ENCODE measurements at places on chromosomes 1 and 21.

GRCh38 chr1:61111084-61112004, 29.0 kb downstream of the NFIA start:
- DNase-seq, result no peak

- DNase-seq, result no peak
These were observed 27.2 kb downstream of the SYT6 start for GRCh38 chr1:114126261-114127095.

DNA sequence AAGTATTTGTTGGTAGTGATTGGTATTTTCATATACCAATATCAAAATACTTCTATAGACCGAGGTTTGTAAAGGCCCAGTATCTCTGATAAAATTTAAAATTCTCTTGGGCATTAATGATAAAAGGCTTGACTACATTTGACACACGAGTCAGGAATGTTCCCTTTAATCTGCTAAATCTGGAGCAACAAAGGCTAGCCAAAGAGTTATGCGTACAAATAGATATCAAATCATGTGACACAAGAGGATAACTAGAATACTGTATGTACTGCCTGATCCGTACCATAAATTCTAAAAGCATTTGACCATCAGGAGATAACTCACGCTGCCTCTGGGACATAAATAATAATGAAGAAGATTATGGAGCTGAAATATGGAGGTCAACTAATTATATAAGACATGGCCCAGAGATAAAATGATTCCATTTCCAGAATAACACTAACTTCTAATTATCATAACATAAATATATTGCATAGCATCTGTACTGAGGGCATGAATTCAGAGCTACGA, 64.2 kb upstream of the SH3GLB1 start:
- DNase-seq, result no peak

- DNase-seq, result no peak
These were observed 3.3 kb upstream of the TRPM2 start for GRCh38 chr21:44349847-44350772.

DNA sequence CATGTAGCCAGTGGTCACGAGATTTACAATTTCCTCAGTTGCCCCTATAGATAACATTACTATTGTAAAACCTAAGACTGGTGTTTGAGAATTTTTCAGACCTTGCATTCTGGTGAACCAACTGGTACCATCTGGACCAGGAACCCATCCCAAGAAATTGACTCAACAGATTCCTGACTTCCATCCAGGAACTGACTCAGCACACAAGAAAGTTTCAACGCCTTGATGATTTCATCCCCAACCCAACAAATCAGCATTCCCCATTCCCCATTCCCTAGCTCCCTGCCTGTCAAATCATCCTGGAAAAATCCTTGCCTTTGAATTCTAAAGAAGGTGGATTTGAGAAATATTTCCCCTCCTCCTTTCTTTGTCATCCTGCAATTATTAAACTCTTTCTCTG, 529.8 kb upstream of the PRMT6 start:
- DNase-seq, result no peak

DNA sequence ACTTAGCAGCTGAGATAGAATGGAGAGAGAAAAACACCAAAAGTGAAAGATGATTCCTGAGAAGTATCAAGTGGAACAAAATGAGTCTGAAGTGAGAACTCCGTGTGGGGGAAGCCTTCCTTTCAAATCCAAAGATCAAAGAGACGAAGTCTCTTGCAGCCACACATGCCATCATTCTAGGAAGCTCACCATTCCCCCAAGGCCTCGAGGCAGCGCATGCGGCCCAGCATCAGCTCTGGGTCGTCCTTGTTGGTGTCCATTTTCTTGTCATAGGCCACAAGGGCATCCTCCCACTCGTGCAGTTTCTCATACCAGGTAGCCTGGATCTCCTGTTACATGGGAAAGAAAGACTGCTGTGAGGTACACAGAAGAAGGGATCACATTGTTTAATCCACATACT, 32.2 kb upstream of the ANGPTL7 start:
- DNase-seq, result no peak

- DNase-seq, result no peak
These were observed 17.1 kb downstream of the OSCP1 start for GRCh38 chr1:36433102-36433501.

DNA sequence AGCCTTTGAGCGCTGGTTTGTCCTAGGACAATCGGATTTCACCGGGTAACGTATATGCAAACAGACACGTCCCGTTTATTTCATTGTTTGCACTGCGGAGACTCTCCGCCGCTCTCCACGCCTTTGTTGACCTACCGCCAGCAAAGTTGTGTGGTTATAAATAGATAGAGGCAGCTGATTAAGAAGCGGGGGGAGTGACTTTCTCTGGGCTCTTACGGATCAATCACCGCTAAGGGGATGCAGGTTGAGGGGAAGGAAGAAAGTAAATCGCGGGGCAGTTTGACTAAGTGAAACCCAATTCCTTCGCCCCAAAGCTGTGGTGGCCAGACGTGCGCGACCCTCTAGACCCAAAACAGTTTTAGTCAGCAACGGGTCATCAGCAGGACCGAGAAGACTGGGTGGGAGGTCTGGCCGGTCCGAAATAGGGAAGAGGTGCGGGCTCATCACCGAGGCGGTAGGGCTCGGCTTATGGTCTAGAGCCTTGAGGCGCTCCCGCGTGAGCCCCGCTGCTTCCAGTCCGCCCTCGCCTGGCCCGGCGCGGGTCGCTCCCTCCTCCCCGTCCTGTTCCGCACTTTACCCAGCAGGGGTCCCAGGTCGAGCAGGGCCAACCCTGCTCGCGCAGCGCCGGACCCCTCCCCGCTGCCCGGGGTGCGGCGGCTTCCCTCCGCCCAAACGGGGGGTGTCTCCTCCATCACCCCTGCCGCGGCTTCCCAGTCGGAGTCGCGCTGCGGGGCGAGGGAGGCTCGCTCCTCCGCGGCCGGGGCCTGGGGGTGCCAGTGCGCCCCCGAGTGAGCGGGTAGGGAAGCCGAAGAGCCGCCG, 120.8 kb upstream of the RRP15 start:
- DNase-seq, result no peak

Measured in glomerular endothelial cell (primary cell).